Activated naive CD4-positive, alpha-beta T cell (primary cell): ENCODE measurements at places on chromosomes 11 and 22.

- no peak for DNase-seq
Measured at GRCh38 chr11:101920992-101921391, 4.7 kb upstream of the ANGPTL5 start.

GRCh38 chr22:19035474-19036228 lies 86.6 kb downstream of the DGCR2 start:
- DNase-seq = no peak

GRCh38 chr11:105078283-105078682 lies 33.1 kb upstream of the CARD16 start:
- no peak for DNase-seq

DNA sequence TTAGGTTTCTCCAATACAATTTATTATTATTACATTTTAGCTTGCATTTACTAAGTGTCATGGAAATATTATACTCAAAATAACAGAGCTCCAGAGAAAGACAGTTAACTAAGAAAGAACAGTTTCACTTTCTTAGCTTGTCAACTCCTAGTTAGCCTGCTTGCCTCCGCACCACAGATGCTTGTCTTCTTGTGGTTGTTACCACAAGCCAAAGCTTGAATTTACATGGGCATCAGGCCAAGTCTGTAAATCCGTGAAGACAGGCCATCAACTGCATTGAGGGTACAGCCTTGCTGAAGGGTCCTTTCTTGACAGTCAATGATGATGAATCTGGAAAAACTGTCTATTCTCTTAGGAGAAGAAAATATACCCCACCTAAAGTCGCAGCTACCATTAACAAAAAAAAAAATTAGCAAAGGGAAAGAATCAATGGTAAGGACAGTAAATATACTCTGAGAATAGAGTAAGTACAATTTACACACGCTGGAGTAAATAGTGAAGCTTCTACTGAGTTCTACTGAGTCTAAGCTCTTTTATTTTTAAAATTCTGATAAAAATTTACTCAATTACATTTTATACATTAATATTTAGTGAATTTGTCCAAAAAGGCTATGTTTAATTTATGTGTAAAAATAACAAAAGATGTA lies 15.6 kb upstream of the DENND5A start:
- DNase-seq = no peak

GRCh38 chr22:38086001-38086845 lies 2.2 kb upstream of the SLC16A8 start:
- no peak for DNase-seq

- DNase-seq = no peak
Measured at GRCh38 chr11:133902506-133902905, 54.3 kb downstream of the IGSF9B start.

DNA sequence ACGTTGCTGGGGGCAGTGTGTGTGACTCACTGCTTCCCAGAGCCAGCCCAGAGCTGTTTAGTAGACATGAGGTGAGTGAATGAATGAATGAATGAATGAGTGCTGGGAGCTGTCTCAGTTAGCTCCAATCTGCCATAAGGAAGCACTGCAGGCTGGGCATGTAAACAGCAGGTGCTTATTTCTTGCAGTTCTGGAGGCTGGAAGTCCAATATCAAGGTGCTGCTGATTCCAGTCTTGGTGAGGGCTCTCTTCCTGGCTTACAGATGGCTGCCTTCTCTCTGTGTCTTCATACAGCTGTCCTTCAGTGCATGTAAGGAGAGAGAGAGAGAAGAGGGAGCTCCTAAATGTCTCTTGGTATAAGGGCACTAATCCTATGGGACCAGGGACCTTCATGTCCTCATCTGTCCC lies 4.1 kb downstream of the C11orf21 start:
- DNase-seq = no peak

DNA sequence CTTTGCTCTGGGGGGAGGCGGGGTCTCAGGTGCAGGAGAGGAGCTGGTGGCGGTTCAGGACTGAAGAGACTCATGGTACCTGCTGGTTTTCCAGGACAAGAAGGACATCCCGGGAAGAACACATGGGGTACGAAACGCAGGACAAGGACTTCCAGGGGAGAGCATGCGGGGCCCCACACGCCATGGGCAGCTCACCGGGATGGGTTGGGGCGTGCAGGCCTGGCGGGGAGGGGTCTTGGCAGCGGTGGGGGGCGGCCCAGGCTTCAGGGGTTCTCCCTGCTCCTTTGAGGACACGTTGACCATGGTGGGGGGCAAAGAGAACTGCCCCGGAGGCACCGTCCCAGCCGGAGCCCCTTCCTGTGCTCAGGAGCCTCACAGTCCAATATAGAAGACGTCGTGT lies 673.2 kb downstream of the BRD1 start:
- no peak for DNase-seq

DNA sequence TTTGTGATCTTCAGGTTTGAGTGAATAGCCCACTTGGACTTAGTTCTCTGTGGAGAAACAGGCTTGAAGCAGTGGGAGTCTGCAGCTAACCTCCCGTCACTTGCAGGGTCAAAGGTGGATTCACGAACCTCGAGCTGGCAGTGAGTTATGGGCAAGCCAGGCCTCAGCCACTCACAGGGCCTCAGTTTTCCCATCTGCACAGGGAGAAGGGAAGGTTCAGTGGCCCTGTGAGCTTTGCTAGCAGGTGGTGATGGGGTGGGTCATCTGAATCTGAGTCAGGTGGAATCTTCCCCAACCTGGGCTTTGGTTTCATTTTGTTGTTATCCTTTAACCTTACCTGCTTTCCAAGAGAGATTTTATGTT lies 86.6 kb upstream of the GRIK4 start:
- DNase-seq = no peak

GRCh38 chr22:50583294-50583861 lies 729 bp upstream of the CHKB start:
- no peak for DNase-seq
